ENCODE measurements at places on chromosomes 4 and X.

DNA sequence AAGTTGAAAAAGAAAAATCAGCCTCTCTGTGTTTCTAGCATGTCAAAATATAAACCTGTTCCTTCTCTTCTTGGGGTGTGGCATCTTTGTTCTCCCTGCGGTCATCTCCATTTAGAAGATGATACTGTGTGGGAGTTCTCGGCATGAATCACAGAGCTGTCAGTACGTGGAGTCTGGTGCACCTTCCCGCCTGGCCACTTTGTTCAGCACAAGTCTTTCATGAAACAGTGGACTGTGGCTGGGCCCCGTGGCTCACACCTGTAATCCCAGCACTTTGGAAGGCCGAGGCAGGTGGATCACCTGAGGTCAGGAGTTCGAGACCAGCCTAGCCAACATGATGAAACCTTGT is 166.5 kb downstream of the MAML3 start:
- no peak for DNase-seq

DNA sequence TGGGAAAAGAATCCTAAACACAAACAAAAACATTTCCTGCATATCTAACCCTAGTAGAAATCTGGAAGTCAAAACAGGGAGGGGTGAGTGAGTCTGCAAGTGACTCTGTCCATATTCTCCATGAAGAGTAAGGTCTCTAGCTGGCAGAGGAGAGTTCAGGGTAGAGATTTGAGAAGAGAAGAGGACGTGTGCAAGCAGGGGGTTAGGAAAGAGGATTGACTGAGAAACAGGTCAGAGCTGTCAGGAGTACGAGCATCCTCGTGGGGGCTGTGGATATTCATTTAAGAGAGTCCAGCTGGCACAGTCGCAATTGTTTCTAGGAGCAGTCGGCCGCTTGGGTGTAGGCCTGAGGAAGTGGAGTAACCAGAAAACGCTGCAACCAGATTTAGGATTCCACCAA is 27.9 kb downstream of the PROM1 start:
- DNase-seq = no peak

- DNase-seq = no peak
Observed at GRCh38 chr4:25839687-25840086, 23.1 kb downstream of the SEL1L3 start.

DNA sequence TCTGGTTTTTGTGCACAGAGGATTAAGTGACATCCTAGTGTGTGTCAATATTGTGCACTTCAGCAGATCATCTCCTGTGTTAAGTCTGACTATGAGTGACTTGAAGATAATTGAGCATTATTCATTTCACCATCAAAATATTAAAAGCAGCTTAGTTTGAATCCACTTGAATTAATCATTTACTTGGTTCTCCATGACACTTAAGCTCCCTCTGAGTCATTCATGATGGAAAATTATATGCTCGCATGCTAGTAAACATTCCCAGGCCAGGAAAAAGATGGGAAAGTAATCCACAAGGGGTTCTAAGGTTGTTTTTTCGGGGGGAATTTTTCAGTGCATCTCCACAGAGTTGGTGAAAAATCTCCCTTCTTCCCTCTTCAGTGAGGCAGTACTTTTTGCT is 97.2 kb upstream of the EOLA2 start:
- DNase-seq = no peak

DNA sequence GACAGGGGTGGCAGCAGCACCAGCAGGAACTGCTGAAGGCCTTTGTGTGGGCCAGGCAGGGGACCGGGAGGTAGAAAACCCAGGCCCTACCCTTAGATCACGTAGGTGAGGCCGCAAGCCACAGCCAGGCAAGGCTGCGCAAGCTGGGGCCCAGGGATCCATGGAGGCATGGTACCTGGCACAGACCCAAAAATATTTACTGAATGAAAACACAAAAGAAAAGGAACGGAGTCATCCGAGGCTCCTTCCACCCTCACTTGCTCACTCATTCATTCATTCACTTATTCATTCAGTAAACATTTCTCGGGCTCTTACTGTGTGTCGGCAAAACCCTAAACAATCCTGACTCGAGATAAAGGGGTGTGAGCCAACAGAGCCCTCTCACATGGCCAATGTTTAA is 102.3 kb downstream of the BCOR start:
- no peak for DNase-seq

- no peak for DNase-seq
Observed at GRCh38 chr4:1385373-1386340, 20.6 kb downstream of the NKX1-1 start.

DNA sequence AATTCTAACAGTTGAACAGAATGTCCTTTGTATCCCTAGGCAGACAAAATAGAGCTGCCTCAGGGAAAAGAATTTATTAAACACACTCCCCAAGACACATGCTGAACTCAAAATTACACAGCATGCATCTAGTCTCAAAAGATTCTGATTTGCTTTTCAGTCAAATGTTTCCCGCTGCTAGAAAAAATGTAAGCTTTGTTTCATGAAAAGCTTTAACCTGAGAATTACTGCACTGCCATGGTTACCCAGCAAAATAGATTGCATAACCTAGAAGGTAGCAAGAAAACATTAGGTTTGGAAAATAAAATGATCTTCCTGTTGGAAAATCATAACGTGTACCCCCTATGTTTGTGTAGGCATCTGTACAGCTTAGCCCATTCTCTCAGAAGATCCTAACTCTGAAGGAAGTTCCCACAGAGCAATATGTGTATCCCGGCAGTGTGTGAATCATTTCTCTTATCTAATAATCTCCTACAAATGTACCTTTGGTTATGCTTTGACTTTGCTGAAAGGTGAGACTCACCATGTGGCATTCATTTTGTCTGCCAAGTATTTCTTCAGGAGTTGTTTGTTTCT is 646.9 kb downstream of the STPG2 start:
- DNase-seq = no peak

DNA sequence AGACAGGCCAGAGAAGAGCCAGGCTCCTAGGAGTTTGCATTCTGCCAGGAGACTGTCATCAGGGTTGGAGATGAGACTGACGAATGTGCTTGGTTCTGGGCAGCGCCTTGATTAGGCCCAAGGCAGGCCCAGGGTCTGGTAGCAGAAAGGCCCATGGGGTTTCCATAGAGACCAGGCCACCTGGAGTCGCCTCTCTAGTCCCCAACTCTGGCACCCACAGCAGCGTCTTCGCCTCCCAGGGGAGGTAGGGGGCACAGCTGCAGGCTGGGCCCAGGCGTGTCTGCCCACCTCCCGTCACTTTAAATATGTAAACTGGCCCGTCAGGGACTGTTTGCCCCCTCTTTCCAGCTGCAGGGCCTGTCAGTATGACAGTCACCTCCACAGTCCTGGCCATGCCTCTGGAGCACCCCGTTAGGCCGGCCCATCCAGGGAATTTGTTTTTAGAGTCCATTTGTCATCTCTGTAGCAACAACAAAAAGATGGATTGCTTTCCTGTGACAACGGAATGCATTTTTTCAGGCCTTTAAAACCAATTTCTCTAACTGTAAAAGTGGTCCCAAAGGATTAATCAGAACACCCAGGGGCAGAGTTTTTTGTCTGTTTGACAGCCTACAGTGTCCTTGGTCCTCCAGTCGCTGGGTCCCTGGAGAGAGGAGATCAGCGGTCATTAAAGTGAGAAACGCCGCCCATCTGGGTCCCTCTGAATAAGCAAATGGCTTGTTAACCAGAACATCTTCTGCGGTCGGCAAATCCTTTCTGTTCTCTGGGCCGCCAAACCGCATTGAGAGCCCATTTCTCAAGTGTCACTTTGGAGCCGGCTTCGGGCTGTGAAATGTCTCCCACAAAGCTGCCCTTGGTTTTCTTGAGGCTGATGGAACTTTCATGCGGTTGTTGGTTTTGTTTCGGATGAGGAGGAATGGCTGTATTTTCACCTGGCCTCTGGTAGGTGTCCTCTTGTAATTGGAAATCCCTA is 153.0 kb upstream of the PSAPL1 start:
- DNase-seq = no peak

DNA sequence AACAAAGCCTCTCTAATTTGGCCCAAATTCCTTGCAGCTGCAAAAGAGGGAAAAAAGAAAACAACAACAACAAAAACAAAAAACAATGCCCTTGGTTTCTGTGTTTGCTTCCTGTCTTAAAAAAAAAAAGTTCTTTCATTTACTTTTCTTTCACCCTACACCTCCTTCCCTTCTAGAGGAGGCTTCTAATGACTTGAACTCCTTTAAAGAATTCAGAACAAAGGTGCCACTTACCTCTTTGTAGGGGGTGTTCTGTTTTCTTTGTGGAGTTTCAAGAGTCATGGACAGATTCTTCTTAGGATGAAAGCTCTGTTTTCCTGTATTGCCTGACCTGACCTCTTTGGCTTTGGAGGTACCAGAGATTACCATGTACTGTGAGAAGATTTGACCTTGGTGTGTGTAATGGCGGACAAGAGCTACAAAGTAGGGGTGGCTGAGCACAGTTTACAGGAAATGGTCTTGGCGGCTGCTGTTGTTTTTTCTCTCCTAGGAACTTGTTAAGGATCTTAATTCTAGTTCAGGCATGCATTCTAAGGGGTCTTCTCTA is 72.4 kb upstream of the S100G start:
- DNase-seq = no peak

DNA sequence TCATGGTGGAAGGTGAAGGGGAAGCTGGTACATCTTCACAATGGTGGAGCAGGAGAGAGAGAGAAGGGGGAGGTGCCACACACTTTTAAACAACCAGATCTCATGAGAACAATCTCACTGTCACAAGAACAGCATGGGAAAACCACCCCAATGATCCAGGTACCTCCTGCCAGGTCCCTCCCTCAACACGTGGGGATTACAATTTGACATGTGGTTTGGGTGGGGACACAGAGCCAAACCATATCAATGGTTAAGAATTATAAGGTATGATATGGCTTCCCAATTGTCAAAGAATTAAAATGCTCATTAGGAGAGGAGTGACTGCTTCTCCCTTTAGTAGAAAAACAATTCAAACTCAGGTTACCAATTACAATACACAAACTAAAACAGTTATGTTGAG is 143.3 kb downstream of the PDLIM5 start:
- no peak for DNase-seq

DNA sequence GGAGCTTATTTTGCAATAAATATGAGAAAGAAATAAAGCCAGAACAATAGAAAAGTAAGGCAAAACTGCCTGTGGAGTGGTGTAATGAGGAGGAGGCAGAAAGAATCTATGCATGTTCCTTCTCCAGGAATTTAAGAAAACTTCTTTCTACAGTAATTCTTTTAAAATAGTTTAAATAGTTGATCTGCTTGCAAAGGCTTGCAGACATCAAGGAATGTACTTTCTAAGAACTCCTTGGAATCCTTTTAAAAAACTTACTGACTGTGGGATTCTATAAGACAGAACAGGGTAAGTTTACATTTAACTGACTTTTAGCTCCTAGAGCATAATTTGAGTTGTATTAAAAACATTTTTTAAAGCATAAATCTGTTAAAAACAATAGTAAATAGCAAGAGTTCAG is 63.2 kb upstream of the ALB start:
- DNase-seq = no peak

- no peak for DNase-seq
Observed at GRCh38 chrX:49308604-49309269, 5.3 kb downstream of the GAGE10 start.

DNA sequence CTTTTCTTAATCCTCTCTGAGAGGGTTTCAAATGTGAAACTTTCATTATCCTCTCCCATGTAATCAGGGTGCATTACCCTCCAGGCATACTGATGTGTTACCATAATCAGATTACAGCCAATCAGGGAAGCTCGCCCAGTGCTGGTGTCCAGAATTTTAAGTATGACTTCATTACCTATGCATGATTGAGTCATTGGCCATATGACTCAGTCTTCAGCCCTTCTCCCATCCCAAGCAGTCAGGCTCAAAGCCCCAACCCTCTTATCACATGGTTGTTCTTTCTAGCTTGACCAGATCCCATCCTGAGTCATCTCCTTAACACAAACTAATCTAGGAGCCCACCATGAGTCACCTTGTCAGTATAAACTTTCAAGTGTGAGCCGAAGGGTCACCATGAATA is 1668.1 kb upstream of the AGA start:
- peak; percentile 88 for DNase-seq

DNA sequence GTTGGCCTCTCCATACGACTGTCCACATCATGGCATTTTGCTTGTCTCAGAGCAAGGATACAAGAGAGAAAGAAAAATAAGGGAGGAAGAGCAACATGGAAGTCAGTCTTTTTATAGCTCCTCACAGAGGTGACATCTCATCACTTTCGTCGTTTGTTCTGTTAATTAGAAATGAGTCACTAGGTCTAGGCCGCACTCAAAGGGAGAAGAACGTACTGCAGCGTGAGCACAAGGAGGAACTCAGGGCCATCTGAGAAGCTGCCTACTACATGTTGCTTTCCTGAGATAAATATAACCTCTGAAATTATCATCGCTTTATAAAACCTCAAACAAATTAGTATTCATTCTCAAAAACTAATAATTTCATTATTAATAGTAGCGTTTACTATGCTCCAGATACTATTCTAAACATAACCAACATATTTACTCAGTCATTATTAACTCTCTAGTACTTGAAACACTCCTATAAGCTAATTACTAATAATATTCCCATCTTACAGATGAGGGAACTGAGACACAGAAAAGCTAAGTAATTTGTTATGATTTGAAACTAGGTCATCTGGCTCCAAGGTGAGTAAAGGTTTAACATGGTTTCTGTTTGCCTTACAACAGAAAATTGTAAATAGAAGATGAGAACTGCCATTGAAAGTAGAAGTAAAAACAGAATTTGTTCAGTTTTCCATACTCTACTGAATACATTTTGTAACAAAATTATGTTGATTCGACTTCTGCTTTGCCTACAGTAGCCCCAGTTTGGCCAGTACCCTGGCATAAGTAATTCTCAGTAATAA is 213.2 kb upstream of the UGT8 start:
- no peak for DNase-seq

DNA sequence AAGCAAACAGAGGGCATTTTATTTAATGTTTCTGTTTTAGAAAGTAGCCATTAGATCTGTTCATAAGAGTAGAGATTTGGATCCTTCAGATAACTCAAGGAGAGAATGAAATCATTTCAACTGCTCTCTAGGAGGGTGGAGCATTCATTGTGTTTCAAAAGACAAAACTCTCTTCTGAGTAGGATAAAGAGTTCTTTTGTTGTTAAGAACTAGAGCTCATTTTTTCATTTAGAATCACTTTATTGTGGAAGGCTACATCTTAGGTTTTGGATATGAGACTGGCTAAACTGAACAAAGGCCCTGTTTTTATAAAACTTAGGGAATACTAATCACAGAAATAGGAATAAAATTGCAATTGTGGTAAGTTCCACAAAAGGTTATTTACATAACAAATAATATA is 193.9 kb upstream of the PCDH10 start:
- no peak for DNase-seq

All from AG04450 (cell line).